Left renal cortex interstitium (tissue), 4 donors: ENCODE measurements at places on chromosomes 12 and 14. TPM values are rescaled to one million over a fixed set of nuclear protein-coding genes. Genes with fewer than 3 reads are reported as not detected.

Gene DTD2
- 18.9 TPM for polyA plus RNA-seq

Gene ASB8
- polyA plus RNA-seq, result 35.1 TPM

Gene SLC5A8
- 24.3 TPM for polyA plus RNA-seq

Gene CLEC2A
- not detected for polyA plus RNA-seq

Gene KRT77
- polyA plus RNA-seq, result not detected

Gene OVCH1
- polyA plus RNA-seq, result 0.31 TPM

Gene ARG2
- 10.7 TPM for polyA plus RNA-seq

Gene NGB
- polyA plus RNA-seq, result not detected

Gene EFS
- 52.9 TPM for polyA plus RNA-seq

Gene BCL11B
- 2.0 TPM for polyA plus RNA-seq

Gene NKX2-1
- polyA plus RNA-seq, result not detected

DNA sequence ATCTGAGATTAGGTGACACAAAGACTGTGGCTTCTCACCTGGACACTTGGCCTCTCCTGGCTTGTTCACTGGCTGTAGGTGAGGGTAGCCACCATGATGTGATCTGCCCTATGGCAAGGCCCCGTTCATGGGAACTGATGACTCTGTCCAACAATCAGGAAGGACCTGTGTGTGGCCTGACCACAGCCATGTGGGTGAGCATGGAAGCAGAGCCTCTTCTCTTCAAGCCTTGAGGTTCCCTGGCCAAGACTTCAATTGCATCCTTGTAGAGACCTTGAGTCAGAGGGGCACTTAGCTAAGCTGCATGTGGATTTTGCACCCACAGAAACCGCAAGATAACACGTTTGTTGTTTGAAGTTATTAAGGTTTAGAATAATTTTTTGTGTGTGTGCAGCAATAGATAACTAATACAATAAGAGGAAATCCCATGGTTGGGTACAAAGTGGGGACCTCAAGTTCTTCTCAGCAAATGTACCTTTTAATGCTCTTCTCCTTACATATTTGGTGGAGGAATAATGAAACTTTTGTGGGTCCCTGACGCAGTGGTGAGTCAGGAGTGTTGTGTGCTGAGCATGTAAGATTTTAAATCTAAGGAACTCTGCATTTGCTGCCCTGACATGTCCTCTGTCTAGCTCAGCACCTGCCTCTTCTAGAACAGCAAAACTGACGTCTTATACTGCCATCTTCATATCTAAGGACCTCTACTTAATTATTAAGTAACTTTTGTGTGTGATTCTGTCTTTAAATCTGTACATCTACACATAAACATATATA lies 27.5 kb upstream of the PLEKHG7 start:
- DNase-seq, result no peak

GRCh38 chr12:38120438-38120837 lies 196.1 kb upstream of the ALG10B start:
- no peak for DNase-seq

GRCh38 chr12:19214020-19214419 lies 84.5 kb downstream of the PLEKHA5 start:
- DNase-seq, result no peak

DNA sequence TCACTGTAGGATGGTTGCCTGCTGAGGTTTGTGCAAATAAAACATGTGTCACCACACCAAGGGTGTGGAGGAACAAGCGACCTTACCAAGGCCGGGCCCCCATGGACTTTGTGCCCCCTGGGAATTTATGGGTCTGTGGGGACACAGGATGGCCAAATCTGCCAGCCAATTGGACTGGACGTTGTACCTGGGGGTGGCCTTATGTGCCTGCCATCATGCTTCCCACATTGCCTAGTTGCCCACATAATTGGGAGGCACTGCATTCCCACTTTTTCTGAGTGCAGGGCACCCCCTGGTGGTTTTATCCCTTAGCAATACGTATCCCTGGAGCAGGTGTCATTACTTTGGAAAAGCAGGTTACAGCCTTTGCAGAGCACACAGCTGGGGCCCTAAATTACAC lies 92.6 kb upstream of the TMPO start:
- no peak for DNase-seq

DNA sequence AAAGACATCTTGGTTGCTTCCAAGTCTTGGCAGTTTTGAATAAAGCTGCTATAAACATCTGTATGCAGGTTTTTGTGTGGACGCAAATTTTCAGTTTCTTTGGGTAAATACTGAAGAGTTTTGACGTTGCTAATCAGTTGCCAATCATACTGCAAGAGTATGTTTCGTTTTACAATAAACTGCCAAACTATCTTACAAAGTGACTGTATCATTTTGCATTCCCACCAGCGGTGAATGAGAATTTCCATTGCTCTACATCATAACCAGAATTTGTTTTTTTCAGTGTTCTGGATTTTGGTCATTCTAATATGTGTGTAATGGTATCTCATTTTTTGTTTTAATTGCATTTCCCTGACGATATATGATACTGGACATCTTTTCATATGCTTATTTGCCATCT lies 190.8 kb upstream of the PARP11 start:
- no peak for DNase-seq

DNA sequence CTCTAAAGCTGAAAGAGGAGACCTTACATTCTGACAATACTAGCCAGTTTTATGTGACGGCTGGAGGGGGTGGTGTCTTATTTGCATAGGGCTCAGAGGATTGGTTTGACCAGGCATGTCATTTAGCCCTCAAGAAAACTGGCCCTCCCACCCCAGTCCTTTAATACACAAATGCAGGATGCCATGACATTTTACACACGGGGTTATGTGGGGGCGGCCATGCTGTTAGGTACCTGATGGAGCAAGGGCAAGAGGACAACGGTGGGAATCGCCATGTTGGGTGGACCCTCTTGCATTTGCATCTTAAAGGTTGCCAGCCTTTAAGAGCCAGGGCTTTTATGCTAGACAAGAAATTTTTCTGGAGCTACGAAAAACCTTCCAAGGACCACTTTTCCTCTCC lies 23.3 kb downstream of the MDM2 start:
- DNase-seq, result no peak

DNA sequence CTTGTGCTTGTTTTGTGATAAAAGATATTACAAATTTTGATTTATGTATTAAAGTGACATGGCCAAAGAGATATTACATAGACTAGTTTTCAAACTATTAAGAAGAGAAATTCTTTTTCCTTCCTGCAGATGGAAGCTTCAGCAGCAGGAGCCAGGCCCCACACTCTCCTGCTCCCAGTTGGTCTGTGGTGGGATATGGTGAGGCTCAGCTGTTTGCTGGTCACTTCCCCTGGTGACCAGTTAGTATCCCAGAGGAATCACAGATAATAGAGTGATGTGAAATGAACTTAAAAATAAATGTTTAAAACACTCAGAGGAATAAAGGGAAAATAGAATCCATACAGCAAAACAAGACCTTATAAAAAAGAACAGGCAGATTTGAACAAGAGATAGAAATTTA lies 154.7 kb downstream of the KTN1 start:
- DNase-seq, result no peak

- DNase-seq, result no peak
These were observed 890 bp upstream of the BCL7A start for GRCh38 chr12:122020795-122021192.

DNA sequence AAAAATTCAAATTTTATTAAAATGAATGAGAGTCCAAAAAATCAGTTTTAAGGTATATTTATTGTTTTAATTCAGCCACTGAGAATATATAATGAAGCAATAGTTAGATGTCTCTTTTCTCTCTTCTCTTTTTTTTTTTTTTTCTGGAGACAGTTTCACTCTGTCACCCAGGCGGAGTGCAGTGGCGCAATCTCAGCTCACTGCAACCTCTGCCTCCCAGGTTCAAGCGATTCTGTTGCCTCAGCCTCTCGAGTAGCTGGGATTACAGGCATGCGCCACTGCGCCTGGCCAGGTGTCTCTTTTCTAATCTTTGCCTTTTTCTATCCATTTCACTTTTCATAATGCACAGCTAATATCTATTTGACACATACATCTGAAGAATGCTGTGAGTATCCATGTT lies 307.1 kb upstream of the RGS6 start:
- DNase-seq, result no peak

GRCh38 chr12:29148596-29148910 lies 525 bp upstream of the FAR2 start:
- DNase-seq, result no peak

- no peak for DNase-seq
These were observed 266.9 kb downstream of the KTN1 start for GRCh38 chr14:55846826-55847446.

DNA sequence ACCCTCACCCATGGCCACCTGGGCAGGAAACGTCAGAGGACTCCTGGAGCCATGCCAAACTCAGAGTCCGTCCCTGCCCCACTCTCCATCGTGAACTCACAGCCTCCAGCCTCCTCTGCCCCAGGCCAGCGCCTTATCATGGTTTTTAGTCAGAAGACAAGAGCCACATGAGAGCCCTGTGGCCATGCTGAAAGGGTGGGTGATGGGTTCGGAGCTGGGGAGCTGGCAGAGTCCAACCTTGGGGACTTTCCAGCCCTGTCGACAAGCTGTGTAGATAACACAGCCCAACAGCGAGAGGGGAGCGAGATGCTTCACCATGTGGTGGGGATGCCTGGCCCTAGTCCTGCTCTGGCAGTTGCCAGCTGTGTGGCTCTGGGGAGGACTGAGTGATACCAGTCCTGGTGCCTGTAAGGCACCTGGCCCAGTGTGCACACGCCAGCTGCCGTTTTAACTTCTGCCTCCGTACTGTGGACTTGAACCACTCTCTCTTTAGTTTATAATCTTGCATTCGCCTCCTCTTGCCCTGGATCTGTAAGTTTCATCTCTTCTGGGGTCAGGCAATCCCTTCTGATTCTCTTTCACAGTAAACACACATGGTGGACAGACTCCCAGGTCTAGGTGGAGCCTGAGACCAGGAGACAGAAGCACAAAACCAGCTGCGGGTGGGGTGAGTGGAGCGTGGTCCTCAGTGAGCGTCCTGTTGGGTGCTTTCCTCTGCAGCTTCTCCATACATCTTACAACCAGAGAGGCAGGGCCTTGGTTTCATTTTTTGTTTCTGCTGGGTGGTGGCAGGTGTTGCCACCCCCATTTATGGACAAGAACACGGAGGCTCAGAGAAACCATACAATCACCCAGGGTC lies 55.3 kb downstream of the RIN3 start:
- no peak for DNase-seq

DNA sequence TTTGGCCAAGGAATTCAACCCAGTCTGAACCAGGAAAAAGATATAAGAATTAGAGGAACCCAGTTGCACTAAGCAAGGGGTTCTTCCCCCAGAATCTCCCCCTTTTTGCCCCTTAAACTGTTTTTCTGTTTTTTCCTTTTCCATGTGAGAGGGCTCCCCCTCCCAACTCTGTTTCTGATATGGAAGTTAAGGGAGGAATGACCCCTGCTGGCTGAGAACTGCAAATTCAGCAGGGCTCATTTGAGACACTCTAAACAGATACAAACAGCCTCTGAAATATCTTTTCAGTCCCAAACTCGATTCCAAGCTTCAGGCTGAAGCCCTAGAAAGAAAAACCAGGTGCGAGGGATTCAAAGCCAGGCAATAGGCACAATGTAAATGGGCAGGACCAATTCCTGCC lies 132.7 kb downstream of the SLC41A2 start:
- DNase-seq, result no peak

GRCh38 chr12:97503073-97503855 lies 40.7 kb downstream of the RMST start:
- DNase-seq, result no peak

DNA sequence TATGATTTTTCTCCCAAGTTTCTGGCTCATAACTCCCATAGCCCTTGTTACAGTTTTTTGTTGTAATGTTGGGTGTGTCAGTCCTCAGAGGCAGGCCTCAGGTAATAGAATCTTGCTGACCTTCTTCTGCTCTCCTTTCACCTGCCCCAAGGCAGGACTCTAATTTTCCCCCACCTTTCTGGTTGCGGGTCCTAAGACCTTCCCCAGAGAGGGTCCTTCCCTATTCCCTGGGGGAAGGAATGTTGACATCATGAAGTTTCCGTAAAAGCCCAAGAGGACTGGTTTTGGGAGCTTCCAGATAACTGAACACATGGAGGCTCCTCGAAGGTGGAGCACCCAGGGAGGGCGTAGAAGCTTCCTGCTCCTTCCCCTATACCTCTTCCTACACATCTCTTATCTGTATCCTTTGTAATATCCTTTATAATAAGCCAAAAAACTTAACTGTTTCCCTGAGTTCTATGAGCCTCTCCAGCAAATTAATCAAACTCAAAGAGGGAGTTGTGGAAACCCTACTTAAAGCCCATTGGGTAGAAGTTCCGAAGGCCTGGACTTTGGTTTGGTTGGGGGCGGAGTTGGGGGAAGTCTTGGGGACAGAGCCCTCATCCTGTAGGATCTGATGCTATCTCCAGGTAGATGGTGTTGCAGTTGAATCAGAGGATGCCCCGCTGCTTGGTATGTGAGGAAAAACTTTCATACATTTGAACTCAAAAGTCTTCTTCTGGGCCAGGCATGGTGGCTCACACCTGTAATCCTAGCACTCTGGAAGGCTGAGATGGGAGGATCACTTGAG lies 9.0 kb upstream of the TMED10 start:
- no peak for DNase-seq

DNA sequence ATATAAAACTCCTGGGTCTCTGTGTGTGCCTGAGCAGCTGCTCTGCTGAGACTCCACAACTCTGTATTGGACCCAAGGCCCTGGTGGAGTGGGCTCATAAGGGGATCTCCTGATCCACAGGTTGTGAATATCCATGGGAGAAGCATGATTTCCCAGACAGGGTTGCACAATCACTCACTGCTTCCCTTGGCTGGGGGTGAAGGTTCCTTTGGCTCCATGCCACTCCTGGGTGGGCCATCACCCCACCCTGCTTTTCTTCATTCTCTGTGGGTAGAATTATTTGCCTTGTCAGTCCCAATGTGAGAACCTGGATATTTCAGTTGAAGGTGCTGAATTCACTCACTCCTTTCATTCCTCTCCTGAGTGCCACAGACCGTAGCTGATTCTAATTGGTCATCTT lies 205.2 kb upstream of the TMEM260 start:
- no peak for DNase-seq

DNA sequence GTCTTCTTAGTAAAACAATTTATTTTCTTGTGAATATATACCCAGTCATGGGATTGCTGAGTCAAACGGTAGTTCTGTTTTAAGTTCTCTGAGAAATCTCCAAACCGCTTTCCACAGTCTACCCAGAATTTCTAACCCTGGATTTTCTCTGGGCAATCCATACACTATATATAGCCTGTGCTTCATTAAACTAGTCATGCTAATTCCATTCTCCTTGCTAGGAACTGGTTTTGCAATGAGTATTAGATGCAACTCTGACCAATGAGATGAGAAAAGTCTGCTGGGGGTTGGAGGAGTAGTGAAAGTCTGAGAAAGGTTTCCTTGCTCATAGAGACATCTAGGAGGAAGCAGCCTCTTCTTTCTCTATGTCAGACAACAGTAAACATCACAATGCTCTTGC lies 196.1 kb upstream of the CDKN3 start:
- DNase-seq, result no peak

GRCh38 chr12:27257104-27257843 lies 13.2 kb downstream of the STK38L start:
- DNase-seq, result no peak

- DNase-seq, result no peak
These were observed 847 bp downstream of the CCDC59 start for GRCh38 chr12:82357340-82357739.
